T-helper 17 cell (primary cell): ENCODE measurements at places on chromosomes 4 and X.

DNA sequence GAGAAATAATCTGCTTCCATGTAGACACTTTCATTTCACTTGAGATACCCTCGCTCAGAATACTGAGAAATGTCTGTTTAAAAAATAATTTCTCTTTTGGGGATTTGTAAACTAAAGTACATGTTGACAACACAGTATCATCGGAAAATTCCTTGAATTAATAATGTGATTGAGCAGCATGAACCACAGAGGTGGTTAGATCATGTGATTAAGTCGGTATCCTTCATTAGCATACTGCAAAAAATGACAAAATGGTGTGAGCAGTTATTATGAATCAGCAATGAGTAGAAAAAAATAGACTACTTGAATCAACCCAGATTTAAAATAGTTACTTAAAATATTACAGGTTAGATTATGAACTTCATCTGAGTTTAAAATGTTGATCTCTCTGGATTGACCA, 14.1 kb downstream of the MAP7D3 start:
- no peak for DNase-seq

DNA sequence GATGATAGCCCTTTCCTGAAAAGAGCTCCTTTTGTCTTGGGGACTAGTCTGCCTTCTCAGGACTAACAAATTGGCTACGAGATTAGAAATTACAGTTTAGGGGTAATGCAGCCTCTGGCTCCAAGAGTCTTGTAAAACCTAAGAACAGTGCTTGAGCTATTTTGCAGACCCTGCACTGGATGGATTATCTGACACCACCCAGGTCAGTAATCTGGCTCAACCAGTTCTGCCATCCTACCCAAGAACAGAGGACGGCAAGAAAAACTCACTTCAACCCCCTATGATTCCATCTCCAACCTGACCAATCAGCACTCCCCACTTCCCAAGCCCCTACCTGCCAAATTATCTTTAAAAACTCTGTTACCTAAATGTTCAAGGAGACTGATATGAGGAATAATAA, 225.1 kb downstream of the FAM47A start:
- no peak for DNase-seq

GRCh38 chrX:10173331-10173900, 16.6 kb downstream of the CLCN4 start:
- DNase-seq: no peak

DNA sequence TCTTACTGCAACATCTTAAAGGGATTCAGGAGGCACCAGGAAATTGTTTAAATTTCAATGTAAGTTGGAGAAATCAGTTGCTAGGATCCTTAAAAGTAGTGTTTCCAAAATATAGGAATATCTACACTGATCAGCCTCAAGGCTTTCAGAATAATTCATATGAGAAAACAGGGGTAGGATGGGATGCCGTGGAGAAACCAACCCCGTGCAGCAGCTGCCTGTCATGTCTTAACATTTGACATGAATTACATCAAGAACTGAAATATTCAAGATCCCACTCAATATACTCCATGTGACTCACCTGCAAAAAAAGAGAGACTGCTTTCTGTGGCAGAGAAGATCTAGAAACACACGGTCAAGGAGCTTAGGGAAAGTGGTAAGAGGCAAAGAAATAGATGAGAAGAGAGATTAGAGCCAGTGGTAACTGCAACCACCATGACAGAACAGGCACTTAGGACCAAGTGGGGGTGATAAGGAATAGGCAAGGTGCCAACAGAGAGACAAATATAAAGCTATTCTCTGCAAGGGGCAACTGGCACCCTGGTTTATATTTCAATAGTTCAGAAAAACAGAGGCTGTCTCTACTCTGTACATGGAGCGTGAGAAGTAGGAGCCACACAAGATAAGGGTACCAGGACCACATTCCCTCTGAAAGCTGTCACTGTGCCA, 64.0 kb downstream of the SLC39A8 start:
- DNase-seq: no peak

DNA sequence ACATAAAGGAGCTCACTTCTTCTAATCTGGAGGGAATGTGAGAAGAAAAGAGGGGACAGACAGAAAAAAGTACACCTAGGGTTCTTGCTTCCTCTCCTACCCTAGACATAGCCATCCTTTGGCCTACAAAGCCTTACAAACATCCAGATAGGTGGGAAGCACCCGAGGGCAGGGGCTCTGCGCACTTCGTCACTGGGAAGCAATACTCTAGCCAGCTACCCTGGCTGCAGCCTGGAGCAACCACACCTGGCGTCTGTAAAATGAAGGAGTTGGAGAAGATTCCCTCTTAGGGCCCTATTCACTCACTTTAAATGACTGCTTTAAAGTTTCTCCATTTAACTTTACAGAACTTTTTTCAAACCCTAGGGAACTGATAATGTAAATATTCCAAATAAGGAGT, 65.7 kb upstream of the NOCT start:
- DNase-seq: no peak

DNA sequence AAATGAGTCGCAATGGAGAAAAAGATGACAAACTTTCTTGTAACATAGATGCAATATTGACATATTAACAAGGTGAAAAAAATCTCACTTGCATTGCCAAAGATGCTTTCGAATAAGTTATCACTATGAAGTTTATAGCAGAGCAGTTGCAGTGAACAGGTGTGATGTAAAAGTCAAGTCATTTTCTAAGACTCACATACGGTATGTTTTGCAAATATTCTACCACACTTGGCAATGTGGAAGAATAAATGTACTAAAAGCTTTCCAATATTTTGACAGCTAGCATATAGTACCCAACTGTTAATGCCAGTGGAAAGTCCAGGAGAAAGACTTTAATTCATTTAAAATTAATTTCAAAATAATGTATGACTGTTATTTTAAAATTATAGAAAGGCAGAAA, 76.5 kb downstream of the GALNTL6 start:
- no peak for DNase-seq

DNA sequence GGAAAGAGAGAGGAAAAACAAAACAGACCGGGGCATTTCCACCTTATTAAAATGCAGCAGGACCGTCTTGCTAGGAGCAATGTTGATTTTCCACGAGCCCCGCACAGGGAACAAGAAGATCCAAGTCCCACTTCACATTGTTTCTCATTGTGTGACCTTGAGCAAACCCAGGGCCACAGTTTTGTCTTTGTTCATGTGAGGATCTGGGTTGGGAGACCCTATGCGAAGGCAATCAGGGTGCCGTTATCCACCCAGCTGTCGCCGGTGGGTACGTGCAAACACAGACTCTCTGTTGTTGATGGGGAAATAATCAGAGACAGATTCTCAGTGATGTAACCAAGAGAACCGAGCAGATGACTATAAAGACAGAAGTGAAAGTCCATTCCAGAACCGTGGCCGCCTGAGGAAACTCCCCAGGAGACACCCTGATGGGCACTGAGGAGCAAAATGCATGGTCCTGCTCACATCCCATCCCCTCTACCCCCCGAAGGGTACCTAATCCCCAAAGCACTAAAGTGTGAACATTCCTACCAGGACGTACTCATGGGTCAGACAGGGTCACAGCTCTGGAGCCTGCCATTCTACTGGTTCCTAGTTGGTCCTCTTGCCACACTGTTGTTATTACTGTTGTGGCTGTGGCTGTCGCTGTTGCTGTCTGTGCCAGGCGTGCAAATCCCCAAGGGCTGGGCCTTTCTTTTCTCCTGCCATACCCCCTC, 102.7 kb upstream of the RBPJ start:
- no peak for DNase-seq

GRCh38 chr4:42543762-42544161, 113.1 kb downstream of the ATP8A1 start:
- no peak for DNase-seq

GRCh38 chrX:107701493-107702121, 73.3 kb downstream of the PRPS1 start:
- no peak for DNase-seq
